ENCODE measurements at places on chromosomes 12 and 14.

DNA sequence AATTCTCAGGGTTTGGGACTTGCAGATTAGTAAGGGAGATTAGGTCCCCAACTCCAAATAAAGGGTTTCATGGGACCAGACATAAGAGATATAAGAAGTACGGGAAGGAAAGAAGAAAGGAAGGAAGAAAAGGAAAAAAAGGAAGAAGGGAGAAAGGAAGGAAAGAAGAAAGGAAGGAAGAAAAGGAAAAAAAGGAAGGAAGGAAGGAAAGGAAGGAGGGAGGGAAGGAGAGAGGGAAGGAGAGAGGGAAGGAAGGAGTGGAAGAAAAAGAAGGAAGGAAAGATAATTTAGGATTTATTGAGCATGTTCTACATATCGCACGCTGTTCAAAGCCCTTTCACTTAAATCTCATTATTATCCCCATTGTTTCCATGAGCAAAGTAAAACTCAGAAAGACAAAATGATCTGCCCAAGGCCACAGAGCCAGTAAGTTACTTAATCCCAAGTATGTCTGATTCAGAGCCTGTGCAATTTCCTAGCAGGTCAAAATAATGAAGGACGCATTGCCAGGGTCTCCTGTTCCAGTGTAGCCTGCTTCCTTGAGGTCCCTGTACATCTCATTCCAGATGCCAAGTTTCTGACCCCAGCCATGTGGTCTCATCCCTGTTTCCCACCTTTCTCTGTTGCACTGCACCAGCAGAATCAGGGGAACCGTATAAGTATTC lies 3.9 kb upstream of the HDAC7 start:
- DNase-seq = no peak

DNA sequence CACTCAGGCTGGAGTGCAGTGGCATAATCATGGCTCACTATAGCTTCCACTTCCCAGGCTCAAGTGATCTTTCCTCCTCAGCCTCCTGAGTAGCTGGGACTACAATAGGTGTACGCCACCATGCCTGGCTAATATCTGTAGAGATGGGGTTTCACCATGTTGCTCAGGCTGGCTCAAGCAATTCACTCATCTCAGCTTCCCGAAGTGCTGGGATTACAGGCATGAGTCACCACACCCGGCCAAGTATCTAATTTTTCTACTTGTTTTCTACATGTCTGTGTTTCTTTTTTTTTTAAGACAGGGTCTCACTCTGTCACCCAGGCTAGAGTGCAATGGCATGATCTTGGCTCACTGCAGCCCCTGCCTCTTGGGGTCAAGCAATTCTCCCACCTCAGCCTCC lies 119.7 kb upstream of the MED13L start:
- DNase-seq = no peak

GRCh38 chr12:58502226-58502625 lies 418.1 kb downstream of the LRIG3 start:
- no peak for DNase-seq

GRCh38 chr12:26028953-26029735 lies 70.7 kb downstream of the RASSF8 start:
- DNase-seq = no peak

DNA sequence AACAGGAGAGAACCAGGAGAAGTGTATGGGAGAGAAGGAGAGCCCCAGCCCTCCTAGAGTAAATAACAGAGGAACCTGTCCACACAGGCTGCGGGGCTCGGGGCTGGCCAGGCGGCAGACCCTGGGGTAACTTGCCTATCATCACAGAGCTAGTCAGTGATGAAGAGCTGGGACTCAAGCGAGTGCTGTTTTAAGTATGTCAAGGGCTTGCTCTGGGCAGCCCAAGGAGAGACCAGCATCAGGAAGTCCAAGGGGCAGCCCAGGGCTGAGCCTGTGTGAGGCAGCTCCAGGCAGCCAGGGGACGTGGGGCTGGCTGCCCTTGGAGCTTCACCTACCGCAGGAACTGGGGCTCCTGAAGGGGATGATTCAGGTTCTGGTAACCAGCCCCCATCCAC lies 10.0 kb downstream of the VWF start:
- DNase-seq = no peak

DNA sequence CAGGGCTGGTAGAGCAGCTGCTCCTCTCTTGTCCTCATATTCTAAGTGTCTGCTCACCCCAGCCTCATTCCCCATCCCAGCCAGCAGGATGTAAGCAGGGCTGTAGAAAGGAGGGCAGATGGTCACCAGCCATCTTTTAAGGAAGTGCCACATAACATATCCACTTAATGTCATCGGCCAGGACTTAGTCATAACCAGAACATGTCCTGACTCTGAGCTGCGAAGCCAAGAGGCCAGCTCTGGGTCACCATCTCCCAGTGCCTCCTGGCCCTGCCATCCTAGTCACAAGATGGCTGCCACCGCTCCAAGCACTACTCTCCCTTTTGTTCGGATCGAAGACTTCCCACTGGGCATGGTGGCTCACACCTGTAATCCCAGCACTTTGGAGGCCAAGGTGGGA lies 123.9 kb downstream of the PLXNC1 start:
- no peak for DNase-seq

GRCh38 chr12:130336723-130337487 lies 782 bp upstream of the PIWIL1 start:
- DNase-seq = no peak

- DNase-seq = no peak
These were observed 70.1 kb upstream of the MAP1LC3B2 start for GRCh38 chr12:116489116-116489515.

DNA sequence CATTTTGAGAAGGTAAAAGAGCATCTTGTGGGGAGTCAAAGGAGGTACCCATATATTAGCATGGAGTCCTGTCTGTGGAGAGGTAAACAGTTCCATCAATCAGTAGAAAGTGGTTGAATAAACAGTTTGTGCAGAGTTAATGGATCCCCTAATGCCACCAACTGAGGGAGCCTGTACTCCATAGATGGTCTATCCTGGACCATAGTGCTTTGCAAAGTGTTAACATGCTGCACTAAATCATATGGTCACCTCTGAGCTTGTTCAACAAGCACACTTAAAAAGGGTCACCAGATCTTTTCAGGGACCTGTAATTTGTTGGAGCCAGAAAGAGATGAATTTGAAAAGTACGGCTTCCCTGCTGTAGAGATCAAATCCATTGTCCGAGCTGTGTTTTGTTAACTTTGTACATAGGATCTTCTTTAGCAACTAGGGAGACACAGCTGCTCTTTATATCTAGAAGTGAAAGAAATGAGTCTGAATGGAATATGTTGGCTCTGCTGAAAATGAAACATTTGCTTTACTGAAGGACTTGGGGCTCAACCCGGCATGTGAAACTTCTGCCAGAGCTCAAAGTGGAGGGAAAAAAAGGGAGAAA lies 366.4 kb downstream of the ETNK1 start:
- no peak for DNase-seq

- DNase-seq = no peak
These were observed 57.3 kb upstream of the E2F7 start for GRCh38 chr12:77122661-77123060.

- no peak for DNase-seq
These were observed 266.5 kb downstream of the PAWR start for GRCh38 chr12:79424109-79424721.

- DNase-seq = no peak
These were observed 44.8 kb upstream of the SLC6A13 start for GRCh38 chr12:307406-307805.

- DNase-seq = no peak
These were observed 251.4 kb downstream of the MSRB3 start for GRCh38 chr12:65529771-65530435.

DNA sequence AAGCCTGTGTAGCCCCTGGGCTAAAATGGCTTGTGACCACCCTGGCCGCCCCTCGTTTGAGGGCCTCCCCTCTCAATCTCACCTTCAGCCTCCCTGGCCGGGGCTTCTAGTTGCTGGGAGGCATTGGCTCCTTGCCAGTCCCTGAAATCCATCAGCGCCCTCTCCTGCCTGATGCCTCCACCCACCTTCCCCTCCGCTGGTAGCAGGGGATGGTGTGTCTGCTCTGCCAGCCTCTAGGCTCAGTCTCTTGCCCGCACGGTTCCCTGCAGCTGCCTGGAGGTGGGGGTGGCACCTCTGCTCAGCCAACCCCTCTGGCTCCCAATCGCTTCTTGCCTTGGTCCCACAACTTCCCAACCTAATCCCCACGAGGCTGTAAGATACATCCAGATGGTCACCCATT lies 167.9 kb downstream of the PHETA1 start:
- DNase-seq = no peak

DNA sequence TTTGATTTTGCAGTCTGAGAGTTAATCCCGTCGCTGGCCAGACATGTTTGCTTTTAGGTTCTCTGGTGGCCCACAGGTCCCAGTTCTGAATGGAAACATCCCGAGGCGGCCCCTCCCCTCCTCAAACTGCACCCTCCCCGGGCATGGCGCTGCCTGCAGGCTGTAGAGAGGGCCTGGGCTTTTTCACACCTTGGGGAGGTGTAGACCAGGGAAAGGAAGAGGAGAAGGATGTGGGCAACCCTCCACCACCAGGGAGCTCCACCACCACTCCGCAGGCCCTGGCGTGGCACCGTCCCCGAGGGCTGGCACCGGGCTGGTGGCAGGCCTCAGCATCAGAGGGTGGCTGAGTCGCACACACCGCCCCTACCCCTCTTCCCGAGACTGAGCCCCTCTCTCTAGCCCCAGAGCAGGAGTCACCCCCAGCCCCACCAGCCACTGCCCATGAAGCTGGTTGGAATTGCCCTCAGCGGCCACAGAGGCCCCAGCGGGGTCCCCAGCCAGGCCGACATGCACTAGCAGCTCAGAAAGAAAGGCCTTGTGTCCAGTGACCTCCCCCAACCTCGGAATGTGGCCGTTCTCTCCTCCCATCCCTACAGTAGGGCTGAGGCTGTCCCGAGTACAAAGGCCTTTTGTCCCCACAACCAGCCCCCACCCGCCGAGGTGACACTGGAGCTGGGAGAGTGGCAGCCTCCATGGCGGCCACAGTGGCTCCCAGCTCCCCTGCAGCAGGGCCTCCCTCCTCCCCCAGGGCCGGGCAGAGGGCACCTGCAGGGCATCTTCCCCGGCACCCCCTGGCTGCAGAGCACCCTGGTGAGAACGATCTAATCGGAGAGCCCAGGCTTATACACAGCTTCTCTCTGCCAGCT lies 23.5 kb upstream of the INF2 start:
- peak; percentile 48 for DNase-seq

GRCh38 chr14:54803396-54803795 lies 99.2 kb downstream of the GCH1 start:
- DNase-seq = no peak

DNA sequence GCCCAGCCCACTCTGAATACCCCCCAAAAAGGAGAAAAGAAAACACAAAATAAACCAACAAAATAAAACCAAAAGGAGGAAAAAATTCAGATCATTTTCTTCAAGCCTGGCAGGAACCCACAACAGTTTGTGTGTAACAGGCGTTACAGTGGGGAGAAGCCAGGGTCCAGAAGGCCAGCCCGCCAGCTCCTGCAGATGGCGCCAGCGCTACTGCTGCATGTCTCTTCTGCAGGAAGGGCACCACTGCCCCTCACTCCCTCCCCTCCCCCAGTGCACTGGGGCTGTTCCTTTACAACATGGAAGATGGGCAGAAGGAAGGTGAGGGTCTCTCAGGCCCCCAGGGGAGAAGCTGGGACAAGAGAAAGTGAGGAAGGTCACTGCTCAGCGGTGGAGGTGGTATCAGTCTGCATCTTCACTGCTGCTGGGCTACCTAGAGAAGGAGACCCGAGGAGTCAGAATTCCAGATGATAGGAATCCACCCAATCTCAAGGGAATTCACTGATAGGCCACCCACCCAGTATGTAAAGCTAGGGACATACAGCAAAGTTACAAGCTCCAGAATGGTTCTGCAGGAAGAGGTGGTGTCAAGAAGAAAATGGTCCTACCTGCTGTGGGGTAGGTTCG lies 2.3 kb upstream of the NOP2 start:
- peak; percentile 45 for DNase-seq

- DNase-seq = no peak
These were observed 166.6 kb upstream of the BCL2L14 start for GRCh38 chr12:11904124-11904523.

- no peak for DNase-seq
These were observed 66.2 kb downstream of the CRADD start for GRCh38 chr12:93743229-93743998.

DNA sequence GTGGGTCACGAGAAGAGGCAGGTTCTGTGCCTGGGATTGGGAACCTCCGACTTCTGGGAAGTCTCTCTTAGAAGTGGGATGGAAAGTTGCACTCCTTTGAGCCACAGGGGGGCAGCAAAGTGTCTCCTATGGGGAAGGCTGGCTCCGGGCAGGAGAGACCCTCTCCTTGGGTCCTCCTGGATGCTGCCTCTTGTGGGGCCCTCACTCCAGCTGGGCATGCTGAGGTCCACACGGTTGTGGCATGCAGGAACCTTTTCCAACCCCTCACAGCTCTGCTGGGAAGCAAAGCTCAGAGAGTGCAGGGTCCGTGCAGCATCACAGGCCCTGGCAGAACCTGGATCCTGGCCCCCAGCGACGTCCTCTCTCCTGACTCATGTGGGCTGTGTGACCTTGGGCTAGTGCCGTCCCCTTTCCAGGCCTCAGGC lies 17.4 kb downstream of the SDSL start:
- DNase-seq = no peak

DNA sequence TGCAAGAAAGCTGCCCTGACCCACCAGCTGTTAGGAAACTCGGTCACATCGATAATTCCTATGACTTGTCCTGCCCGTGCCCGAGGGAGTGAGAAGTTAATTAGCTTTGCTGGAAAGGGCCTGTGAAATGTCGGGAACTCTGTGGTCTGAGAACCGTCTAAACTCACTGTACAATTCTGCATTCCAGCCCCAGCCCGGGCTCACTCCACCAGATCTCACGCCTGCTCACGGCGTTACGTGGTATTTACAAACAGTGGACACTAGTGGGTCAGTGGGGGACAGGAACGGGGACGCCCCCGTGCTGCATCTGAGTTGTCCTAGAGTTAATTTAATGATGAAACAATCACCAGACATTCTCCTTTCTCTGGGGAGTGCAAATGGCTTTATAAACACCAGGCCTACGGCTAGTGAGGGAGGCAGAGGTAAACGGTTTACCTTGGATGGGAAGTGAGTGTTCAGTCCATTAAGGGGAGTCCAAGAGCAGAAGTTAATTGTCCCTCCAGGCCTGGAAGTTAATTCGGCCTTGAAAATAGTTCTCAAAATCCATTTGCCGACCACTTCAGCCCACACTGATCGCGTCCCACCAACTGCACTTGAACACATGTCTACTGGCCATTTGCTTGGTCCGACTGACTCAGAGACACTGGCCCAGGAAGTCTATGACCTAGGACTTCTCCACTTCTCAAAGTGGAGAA lies 93.5 kb upstream of the MED13L start:
- DNase-seq = no peak
